Brain (organoid and tissue), 16 donors: ENCODE measurements at places on chromosomes 11 and 22. TPM values are rescaled to one million over a fixed set of nuclear protein-coding genes. Genes with fewer than 3 reads are reported as not detected.

DDTL gene
- polyA plus RNA-seq: 2.0 TPM

DGKZ gene
- polyA plus RNA-seq: 98.9 TPM

GGT5 gene
- 45.0 TPM for polyA plus RNA-seq

PVALB gene
- polyA plus RNA-seq: 23.8 TPM

DBX1 gene
- polyA plus RNA-seq: not detected

LRRC74B gene
- not detected for polyA plus RNA-seq

C11orf86 gene
- not detected for polyA plus RNA-seq

TRIM29 gene
- polyA plus RNA-seq: 2.5 TPM

CABP4 gene
- polyA plus RNA-seq: 4.8 TPM

FBLN1 gene
- polyA plus RNA-seq: 135 TPM

MMP3 gene
- 0.15 TPM for polyA plus RNA-seq

HIRA gene
- polyA plus RNA-seq: 25.7 TPM

POLDIP3 gene
- 114 TPM for polyA plus RNA-seq

SH3BP1 gene
- polyA plus RNA-seq: 7.6 TPM

EIF4ENIF1 gene
- 21.9 TPM for polyA plus RNA-seq

SLC1A2 gene
- polyA plus RNA-seq: 108 TPM
